Putamen (tissue), 1 donor: ENCODE measurements at places on chromosomes 2 and 18.

DNA sequence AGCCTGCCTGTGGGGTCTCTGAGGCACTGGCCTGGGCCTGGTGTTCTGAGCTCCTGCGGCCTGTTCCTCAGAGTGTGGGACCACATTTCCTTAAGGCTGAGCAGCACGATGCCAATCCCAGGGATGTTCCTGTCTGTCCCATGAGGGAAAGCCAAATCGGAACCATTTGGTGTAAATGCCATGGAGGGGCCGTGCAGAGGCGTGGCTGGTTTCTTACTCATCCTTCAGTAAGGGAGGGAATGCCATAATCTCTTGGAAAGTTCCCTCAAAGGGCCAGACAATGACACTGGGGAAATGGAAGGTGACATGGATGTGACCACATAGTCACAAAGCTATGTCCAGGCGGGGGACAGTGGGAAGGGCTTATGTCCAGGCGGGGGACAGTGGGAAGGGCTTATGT, 14.4 kb upstream of the PTMA start:
- DNase-seq: no peak

DNA sequence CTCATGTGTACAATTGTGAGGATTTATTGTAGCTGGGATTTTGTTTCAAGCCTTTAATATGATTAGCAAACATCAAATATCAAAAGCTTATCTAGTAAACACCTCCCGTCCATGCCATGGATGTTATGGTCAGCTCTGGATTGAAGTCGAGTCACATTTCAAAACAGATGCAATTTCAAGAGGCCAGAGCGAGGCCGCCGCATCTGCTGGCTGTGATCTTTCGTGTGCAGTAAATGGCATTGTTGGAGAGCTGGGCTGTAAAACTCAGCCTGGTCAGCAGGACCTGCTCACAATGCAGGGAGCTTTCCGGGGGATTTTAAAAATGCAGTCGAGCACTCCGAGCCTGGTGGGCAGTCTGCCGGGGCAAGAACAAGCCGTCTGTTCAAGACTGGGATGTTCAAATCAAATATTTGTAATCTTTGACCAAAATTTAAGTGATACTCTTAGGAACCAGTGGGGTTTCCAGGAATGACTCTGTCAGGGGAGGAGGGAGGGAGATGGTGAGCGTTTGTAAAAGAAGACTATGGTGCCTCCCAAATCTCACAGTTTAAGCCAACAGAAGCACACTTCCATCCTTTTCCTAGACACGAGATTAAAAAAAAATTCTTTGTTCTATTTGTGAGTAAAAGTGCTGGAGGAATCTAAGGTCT, 97.6 kb downstream of the MYCN start:
- DNase-seq: no peak

DNA sequence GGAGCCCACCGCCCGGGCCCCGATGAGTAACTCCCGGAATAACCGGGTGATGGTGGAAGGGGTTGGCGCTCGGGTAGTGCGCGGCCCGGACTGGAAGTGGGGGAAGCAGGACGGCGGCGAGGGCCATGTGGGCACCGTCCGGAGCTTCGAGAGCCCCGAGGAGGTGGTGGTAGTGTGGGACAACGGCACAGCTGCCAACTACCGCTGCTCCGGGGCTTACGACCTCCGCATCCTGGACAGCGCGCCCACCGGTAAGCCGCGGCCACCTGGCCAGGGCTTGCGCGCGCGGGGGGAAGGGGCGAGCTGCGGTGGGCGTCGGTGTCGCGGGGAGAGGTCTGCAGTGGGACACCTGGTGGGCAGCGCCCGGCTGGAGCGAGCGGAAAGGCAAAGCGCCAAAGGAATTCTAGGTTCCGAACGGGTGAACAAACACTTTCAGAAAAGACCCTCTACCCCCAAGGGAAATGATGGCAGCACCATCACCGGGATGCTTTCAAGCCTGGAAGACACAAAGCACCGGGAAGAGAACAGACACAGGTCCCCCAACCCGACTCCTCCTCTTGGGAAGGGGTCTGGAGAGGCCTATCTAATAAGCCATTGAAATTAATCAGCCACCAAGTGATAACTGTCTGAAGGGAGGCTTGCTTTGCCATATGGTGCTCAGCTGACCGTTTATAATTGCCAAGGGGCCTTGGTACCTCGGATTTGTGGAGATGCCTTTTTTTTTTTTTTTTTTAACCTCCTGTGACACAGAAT, 1.1 kb downstream of the MIB1 start:
- DNase-seq: peak; percentile 13

GRCh38 chr2:108884619-108885018, 98.0 kb downstream of the CCDC138 start:
- no peak for DNase-seq

GRCh38 chr2:121071034-121071504, 213.9 kb downstream of the TFCP2L1 start:
- no peak for DNase-seq

- DNase-seq: no peak
These were observed 2.5 kb downstream of the PID1 start for GRCh38 chr2:229268626-229269025.

DNA sequence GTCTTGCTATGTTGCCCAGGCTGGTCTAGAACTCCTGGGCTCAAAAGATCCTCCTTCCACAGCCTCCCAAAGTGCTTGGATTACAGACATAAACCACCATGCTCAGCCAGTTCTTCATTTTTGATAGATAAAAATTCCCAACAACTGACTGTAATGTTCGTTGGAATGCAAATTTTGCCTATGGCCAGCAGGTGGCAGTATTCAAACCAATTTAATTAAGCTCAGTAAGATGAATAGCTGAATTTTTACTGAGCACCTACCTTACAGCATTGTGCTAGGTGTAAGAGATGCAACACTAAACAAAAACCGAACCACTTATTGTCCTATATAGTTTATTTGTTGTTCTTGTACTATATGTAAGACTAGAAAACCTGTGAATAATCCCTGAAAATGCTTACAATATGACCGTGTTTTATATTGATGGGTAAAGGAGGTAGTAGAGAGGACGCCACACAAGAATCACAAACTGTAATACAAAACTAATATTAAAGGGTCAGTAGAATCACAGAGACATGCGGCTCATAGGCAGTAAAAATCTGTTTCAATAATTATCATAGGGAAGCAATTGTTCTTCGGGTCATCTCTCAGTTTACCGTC, 8.2 kb upstream of the TMEM182 start:
- DNase-seq: peak; percentile 9

DNA sequence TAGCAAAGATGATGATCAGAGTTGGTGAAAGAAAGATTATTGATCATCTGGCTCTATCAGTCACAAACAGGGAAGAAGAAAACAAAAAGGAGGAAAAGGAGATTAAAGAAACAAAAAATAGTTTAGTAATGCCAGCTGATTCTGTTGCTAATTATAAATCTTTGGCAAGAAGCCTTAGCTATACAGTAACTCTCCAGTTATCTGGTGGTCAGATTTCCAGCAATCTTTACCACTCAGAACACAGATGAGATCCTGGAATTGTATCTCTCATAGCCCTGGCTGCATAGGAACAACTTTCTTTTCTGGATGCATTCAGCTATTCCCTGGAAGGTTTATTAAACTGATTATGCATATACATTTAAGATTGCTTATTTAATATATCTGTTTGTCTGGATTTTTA, 256.8 kb upstream of the ZEB2 start:
- no peak for DNase-seq

DNA sequence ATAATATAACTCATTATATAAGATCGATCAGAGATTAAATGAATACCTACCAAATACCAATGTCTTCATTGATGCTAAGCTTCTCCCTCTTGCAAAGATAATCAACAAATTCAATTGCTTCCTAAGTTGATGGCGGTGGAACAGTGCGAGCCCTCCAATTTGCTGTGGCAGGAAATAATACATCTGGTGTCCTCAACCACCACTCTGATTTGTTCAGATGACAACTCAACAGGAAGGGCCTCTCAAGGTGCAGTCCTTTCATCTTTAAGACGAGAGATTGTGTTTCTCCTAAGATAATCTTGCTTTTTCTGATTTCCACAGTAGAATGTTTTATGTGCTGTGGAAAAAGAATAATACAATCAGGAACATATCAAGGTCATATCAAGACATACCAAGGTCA, 56.6 kb upstream of the IGFBP2 start:
- DNase-seq: no peak

- no peak for DNase-seq
These were observed 94.8 kb upstream of the ARL5A start for GRCh38 chr2:151922845-151923666.

- peak; percentile 95 for DNase-seq
These were observed at the start of gene TMEM18 for GRCh38 chr2:677056-677958. Gene TMEM18 (minus strand): TSS chr2:677406. CDS start chr2:677345, 61 bp downstream.

DNA sequence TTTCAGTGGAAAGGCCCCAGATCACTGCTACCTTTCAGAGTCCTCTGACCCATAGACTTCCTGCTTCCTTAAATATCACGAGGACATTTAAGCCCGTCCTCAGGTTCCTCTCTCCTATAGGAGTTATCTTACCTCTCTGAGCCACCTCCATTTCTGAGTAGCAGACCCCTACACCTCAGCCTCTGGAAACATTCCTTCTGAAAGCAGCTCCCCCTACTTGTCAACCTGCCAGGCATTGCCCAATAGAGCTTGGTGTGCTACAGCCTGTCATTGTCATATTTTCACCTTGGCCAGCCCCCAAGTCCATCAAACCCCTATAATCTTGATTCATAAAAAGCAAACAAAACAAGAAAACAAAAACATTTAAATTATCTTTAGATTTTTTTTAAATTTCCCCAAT, 717.9 kb upstream of the SLC8A1 start:
- no peak for DNase-seq

- DNase-seq: no peak
These were observed 244.9 kb upstream of the MYT1L start for GRCh38 chr2:2575870-2576386.

- no peak for DNase-seq
These were observed 13.3 kb downstream of the CHCHD5 start for GRCh38 chr2:112597537-112598322.

GRCh38 chr2:190592831-190593230, 56.1 kb upstream of the NAB1 start:
- DNase-seq: no peak

GRCh38 chr2:120231564-120231973, 8.4 kb upstream of the TMEM185B start:
- no peak for DNase-seq

GRCh38 chr2:100113990-100114433, 28.4 kb downstream of the AFF3 start:
- DNase-seq: no peak

GRCh38 chr2:31525876-31526275, 54.9 kb downstream of the SRD5A2 start:
- no peak for DNase-seq

GRCh38 chr18:50193796-50194630, 934 bp downstream of the MYO5B start:
- no peak for DNase-seq

GRCh38 chr2:61998426-61998825, 93.0 kb downstream of the COMMD1 start:
- DNase-seq: no peak

DNA sequence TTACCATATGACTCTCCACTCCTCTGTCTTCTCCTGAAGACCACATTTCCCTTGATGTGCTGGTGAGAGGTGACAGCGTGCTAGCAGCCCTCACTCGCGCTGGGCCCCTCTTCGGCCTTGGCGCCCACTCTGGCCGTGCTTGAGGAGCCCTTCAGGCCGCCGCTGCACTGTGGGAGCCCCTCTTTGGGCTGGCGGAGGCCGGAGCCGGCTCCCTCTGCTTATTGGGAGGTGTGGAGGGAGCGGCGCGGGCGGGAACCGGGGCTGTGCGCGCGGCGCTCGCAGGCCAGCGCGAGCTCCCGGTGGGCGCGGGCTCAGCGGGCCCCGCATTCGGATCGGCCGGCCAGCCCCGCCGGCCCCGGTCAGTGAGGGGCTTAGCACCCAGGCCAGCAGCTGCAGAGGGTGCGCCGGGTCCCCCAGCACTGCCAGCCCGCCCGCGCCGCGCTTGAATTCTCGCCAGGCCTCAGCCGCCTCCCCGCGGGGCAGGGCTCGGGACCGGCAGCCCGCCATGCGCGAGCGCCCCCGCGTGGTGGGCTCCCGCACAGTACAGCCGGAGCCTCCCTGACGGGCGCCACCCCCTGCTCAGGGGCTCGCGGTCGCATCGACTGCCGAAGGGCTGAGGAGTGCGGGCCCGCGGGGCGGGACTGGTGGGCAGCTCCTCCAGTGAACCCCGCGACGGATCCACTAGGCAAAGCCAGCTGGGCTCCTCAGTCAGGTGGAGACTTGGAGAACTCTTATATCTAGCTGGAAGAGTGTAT, 246.6 kb upstream of the REG3G start:
- no peak for DNase-seq

- no peak for DNase-seq
These were observed 36.7 kb downstream of the FAM117B start for GRCh38 chr2:202671317-202672035.

DNA sequence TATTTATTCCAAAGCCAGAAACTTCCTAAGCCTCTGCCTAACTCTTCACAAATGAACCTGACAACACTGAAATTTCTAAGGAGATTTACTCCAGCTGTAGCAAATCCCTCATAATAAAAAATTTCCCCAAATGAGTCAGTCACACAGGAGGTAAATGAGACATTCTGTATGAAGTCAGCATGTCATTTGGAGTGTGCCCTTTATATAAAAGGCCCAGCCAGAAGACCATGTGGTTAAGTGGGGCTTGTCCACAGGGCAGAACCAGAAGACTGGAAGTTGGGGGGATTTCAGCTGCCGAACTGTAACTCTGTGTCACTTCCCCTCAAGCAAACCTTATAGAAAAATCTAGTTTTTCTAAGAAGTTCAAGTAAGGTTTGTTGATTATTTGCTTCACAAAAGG, 30.2 kb downstream of the NRP2 start:
- DNase-seq: no peak

- DNase-seq: no peak
These were observed 9.6 kb upstream of the TGIF1 start for GRCh38 chr18:3440341-3440740.

DNA sequence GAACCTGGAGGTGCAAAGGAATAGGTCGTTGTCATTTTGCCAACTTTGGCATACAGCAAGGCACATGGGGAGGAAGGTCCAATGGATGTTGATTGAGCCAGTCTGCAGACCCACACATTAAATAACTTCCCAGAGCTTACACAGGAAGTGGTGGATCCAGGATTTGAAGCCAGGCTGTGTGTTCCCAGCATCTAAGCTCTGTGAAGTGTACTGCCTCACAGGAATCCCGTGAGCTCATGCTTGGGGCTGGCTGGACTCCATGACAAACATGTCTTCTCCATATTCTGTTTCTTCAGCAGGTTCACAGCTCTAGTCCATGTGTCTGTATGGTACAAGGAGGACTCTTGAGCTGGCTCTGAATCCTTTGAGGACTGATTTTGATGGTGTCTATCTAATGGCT, 63.9 kb downstream of the KLHL29 start:
- DNase-seq: no peak

GRCh38 chr2:216391401-216391800, 19.1 kb upstream of the MARCHF4 start:
- DNase-seq: no peak

- no peak for DNase-seq
These were observed 155.1 kb upstream of the L3MBTL4 start for GRCh38 chr18:6569813-6570212.

- DNase-seq: no peak
These were observed 830.1 kb upstream of the ZEB2 start for GRCh38 chr2:145350011-145350410.
